Stimulated activated CD4-positive, alpha-beta T cell treated with anti-CD3 and anti-CD28 coated beads, Interleukin-1b, Interleukin-23, amount 100 ng/mL, for 1 hour (primary cell): ENCODE measurements at places on chromosomes 1 and 21.
A peak's percentile ranks its signal among the peaks of the same experiment; 100 is the strongest.

DNA sequence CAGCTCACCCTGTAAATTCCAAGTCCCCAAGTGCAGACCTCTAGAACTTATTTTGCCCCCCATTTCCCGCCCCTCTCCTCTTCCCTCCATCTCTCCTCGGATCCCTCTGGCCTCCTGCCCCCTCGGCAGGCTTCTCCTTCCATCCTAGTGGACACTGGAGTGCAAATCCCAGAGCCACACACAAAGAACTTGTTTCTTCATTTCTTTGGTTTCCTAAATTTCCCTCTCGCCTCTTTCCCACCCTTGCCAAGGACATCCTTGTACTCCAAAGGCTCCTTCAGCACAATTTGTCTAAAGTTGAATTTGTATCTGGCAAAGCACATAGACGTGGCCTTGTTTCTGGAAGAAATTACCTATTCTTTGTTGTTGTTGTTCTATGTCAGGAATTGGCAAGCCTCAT is 17.5 kb downstream of the UMODL1 start:
- no peak for DNase-seq

GRCh38 chr1:85608851-85609250 is 28.3 kb downstream of the CCN1 start:
- DNase-seq: no peak

GRCh38 chr1:69485616-69486015 is 82.1 kb upstream of the LRRC7 start:
- no peak for DNase-seq

DNA sequence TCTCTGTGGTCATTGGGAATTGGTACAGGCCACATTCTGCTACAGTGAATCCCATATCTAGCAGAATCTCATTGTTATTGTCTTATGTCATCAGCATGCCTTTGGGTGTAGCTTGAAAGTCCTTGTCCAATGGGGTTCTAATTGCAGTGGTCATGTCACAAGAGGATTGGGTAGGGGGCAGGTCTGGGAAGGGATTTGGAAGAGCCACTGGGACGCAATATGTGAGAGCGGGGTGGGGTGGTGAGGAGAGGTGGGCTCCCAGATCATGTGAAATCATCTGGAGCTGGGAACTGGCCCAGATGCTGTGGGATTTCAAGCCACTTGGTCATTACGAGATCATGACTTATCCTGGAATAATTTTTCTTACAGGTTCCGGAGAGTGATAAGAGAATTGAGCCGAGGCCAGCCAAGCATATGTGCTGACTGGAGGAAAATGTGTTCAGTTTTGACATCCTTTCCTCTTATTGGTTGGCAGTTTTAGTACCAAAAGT is 16.3 kb downstream of the CNIH3 start:
- DNase-seq: no peak

- no peak for DNase-seq
Observed at GRCh38 chr1:65821386-65821785, 28.7 kb downstream of the PDE4B start.

GRCh38 chr1:202915146-202915545 is 11.9 kb downstream of the KLHL12 start:
- no peak for DNase-seq

- no peak for DNase-seq
Observed at GRCh38 chr1:101929343-101929742, 67.4 kb downstream of the OLFM3 start.

DNA sequence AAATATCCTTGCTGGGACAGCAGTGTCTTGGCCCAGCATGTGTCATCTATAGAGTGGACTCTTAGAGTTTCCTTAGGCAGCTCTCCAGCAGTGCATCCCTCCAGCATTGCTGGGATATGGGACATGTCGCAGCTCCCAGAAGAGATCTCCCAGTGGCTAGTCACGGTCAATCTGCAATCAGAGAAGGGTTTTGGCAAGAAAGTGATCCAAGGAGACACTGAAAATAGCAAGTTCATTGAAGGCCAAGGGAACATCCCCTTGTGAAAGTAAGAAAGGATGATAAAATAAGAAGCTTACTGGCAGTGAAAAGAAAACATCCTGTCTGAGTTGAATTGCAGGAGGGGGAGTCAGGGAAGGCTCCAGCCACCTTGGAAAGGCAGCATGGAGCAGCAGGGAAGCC is 19.3 kb upstream of the NPL start:
- no peak for DNase-seq

GRCh38 chr1:147895123-147895522 is 7.5 kb upstream of the GJA8 start:
- no peak for DNase-seq

- DNase-seq: no peak
Observed at GRCh38 chr1:12179676-12180075, 12.9 kb downstream of the TNFRSF1B start.

- no peak for DNase-seq
Observed at GRCh38 chr1:55214934-55215193, 300 bp downstream of the USP24 start.

- DNase-seq: no peak
Observed at GRCh38 chr1:110088739-110089316, 18.4 kb upstream of the ALX3 start.

DNA sequence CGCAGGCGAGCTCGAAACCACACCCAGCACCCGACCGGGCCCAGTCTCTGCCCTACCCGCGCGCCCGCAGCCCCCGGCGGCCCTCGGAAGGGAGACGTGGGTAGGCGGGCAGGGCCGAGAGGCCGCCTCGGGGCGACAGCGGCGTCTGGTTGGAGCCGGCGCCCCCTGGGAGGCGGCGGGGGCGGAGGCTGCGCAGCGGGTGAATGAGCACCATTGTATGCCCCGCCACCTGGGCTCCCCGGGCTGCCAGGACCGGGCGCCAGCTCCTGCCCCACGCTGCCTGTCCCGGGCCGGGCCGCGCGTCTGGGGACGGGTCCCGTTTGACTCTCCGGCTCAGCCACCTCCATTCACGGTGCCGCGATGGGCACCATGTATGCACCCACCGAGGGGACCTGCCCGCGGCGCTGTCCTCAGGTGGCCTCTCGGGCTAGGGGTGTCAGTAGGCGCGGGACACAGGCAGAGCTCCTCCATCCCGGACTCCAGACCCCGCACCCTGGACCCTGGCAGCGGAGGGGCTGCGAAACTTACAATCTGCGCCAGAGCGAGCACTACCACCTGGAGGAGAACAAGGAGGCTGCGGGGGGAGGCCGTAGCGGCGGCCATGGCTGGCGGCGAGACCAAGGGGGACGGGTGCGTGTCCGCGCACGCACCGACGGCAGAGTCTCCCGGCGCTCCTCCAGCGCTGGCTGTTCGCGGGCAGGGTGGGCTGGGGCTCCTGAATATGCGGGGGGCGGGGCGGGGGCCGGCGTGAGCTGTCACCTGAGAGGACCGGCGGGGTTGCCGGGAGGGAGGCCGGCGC is at the start of gene COL9A2:
Gene COL9A2 (minus strand): TSS at position 692 of the 799 bp plus-strand sequence. CDS start 89 bp downstream, at position 603.
- peak; percentile 22 for DNase-seq

DNA sequence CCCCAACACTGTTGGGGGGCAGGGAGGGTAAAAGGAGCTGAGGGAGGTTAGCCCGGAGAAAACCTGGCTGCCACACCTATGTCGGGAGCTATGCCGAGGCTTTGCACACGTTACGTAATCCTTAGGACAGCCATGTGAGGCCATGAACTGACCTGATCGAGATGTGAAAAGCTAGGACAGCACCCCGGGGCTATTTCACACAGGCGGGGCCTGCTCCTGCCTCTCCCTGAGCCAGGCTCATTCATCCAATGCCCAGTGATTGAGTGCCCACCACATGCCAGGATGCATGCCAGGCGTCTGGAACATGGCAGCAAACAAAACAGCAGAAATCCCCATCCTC is 30.2 kb downstream of the LDLRAP1 start:
- no peak for DNase-seq

- peak; percentile 44 for DNase-seq
Observed at GRCh38 chr1:32350785-32351398, 11.4 kb downstream of the FAM229A start.

DNA sequence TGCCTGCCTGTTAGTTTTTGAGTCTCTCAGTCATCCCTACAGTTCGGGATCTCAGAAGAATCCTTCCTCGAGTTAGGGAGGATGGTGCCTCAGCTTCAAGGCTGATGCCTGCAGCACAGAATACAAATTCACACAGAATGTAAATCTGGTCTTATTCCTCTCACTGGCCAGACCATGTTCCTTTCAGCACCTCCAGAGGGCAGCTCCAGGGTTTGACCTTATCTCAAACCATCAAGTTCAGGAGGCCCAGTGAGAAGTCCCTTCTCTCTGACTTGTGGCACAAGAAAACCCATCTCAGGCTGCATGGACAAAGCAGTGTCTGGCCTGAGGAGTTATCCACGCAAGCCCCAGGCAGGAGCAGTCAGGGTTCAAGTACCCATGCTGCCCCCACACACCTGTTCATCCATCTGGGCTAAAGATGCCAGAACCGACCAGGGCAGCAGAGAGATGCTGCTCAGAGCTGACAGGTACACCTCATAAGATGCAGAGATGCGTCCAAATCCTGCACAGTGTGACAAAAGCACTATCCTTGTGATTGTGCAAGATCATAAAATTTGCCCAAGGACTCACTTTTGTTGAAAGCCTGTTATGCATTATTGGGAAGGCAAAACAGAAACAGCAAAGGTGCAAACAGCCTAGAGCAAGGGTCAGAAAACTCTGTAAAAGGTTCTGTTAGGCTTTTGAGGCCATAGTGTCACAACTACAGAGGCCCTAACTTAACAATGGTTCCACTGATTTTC is 49.8 kb downstream of the BCAR3 start:
- DNase-seq: no peak

GRCh38 chr1:89904219-89904980 is 83.6 kb downstream of the LRRC8D start:
- no peak for DNase-seq

GRCh38 chr1:15885701-15886610 is 38.4 kb downstream of the SPEN start:
- no peak for DNase-seq

DNA sequence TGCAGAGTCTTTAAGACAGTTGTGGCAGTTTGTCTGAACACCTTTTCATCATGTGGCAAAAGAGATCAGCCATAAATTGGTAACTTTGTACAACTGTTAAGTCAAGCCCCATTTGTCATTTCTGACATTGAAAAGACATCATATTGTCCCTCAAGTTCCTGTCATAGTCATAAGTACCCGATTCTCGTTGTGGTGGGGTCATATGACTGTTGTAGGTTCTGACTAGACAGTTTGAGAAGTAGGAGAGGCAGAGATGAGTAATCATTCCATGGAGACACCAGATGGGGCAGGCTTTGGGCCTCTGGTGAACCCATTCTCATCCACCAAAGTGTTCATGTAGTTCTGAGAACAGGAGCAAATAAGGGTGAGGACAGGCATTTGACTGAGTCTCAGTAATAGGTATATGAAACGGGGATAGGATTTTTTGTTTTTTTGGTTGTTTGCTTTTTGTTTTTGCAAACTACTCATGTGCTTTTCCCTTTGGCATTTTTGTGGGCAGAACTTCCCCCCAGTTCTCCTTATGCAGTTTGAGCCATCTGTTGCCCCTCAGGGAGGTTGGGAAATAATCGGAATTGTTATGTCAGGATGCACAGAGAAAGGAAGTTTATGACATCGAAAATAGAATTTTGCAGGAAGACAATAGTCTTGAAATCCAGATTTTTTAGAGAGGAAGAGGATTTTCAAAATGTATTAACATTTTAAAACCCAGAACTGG is 86.9 kb upstream of the KCNE2 start:
- DNase-seq: no peak

DNA sequence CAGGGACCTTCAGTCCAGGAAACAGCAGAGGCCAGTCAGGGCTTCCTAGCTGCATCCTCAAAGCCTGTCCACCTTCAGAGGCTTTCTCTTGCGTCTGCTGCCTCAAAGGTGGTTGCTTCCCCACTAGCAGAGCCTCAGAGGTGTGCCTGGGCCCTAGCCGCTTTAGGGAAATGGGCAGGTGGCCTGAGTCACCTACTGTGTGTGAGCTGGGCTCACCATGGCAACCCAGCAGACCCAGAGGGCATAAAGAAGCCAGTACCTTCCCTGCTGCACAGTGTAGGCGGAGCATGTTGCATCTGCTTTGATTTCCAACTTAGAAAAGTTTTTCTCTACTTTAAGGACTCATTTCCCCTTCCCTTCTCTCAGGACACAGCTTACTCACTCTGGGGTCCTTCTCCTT is 12.5 kb downstream of the SLC9A1 start:
- no peak for DNase-seq

GRCh38 chr1:24119859-24120756 is 8.2 kb upstream of the MYOM3 start:
- DNase-seq: no peak

- DNase-seq: no peak
Observed at GRCh38 chr1:205392650-205393049, 29.2 kb downstream of the LEMD1 start.

DNA sequence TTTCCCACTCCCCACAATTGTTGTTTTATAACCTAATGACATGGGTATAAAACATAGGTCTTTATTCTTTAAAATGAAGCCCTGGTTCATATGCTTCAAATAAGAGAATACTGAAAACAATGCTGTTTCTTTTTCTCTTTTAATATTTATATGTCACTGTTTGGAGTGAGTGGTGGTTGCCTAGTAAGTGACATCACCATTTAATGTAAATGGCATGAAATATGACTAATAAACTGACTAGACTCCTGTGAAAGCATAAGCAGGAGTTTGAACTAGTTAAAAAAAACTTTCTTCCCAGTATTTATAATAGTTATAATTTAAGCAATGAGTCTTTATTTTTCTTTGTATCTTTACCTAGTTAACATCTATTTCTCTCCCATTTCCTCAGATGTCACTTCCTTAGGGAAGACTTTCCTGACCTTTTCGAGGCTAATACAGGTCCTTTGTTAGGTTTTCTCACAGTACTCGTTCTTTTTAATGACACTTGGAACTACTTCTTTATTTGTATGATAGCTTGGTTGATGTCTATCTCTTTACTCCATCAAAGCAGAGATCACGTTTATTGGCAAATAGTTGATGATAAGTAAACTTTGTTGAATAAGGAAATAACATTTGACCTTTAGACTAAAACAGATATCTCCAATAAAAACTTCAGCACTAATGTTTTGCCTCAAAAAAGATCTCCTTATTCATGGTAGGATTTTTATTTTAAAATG is 105.4 kb upstream of the PDC start:
- DNase-seq: no peak

GRCh38 chr1:80893115-80893514 is 907.6 kb upstream of the ADGRL2 start:
- no peak for DNase-seq

DNA sequence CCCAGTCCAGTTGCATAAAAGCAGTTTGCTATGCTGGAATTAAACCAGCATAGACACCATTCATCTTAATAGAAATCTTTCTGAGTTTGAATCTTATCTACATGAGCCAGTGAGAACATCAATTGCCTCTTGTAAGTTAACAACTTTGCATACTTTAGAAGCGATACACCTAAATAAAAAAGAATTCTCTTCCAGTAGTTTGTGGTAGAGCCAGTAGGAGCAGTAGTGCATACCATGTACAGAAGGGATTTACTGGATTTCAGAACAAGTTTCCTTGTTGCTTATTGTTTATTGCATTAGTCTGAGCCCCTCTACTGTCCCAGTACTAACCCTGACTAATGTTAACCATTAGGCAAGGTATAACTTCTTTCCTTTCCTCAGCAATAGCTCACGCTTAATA is 313.1 kb downstream of the TGFB2 start:
- DNase-seq: no peak

DNA sequence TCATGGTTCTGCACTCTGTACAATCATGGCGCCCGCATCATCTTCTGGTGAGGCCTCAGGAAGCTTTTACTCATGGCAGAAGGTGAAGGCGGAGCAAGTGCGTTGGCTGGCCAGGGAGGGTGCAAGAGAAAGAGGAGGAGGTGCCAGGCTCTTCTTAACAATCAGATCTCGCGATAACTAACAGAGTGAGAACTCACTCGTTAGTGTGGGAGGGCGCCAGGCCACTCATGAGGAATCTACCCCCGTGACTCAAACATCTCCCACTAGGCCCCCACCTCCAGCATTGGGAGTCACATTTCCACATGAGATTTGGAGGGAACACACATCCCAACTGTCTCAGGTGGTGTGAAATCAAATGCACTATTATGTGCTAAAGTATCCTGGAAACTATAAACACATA is 220.2 kb upstream of the CSF3R start:
- DNase-seq: no peak
